CD4-positive, alpha-beta T cell treated with Interferon alpha-2 for 1 hour (primary cell): ENCODE measurements at places on chromosomes 11 and 22.

DNA sequence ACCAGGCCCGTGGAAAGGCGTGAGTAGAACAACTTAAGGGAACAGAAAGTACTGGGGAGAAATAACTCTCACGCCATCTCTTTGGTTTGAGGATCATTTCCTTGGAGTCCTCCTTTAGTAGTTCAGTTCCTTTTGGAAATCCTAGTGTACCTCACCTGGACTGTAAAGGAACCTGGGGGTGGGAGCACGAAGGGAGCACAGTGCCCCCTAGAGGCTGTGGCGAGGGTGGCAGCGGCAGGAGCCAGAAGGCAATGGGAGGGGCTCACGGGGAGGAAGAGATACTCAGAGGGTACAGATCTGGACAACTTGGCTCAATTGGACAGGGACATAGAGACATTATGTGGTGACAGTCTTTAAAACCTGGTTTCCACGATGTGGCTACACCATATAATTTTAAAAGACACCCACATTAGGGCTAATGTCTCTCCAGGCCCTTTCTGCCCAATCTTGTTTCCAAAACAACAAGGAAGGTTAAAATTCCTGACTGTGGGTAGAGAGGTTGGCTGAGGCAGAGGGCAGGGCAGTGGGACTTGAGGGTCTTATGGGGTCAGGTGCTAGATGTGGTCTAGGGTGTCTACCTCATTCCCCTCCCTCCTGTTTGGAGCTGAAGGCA is 87.0 kb downstream of the CSNK2A3 start:
- peak; percentile 12 for DNase-seq

DNA sequence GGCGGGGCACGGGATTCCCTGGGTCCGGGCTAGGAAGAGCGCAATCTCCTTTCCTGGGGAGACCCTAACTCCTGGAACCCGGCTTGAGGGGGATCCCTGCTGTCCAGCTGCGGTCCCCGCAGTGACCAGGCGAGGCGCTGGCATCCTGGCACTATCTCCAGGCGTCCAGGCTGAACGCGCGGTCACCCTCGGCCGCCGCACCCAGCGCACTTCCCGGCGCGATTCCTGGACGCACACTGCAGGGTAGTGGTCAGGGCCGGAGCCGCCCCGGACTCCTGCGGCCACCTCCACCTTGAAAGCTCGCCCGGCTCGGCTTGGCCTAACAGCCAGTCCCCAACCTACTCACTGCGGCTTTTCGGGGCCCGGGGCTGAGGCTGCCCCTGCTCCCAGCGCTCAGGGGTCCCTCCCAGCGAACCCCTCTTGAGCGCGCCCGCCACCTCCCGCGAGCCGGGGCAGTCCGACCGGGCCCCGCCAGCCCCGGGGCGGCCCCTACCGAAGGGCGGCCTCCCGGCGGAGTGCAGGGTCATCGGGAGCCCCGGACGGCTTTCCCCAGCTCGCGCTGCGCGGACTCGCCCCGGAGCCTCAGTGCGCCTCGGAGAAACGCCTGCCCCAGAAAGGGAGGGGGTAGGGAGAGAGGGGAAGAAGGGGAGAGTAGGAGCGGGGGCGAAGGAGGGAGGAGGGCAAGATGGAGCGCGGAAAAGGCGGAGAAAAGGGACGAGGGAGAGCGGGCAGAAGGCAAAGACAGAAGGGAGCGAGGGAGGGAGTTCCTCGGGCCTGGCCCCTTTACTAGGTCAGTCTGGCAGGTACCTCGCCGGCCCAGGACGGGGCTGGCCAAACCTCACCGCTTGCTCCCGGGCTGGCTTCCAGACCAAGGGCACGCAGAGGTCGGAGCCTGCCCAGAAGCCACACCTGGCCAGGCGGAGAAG is 1.0 kb downstream of the POU2AF3 start:
- no peak for DNase-seq

GRCh38 chr11:8841899-8842298 is 69.1 kb upstream of the AKIP1 start:
- no peak for DNase-seq

DNA sequence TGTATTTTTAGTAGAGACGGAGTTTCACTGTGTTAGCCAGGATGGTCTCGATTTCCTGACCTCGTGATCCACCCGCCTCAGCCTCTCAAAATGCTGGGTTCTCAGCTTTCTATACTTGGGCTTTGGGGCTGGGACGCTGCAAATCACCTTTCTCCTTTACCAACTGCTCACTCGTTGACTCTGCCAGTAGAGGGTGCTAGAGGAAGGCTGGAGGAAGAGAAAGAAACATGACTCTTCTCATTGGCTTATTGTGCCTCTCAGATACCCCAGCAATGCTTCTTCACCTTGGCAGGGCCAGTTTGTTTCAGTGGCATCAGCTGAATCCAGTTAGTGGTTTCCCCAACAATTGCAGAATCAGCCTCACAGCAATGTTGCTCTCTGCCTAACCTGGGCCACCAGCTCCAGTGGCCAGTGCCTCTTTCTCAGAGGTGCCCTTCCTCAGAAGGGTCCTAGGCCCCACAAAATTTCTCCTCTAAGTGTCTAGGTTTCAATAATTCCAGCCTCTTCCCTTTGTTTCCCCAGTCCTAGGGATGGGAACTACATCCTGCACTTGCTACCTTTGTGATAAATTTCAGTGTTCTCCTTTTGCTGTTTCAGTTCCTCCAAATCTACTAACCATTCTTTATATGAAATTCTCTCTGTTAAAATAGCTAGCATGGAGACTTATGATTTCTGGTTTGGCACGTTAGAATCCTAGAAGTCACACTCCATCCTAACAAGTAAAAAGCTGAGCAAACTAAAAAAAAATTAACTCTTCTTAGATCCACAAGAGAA is 71.5 kb upstream of the VSTM5 start:
- no peak for DNase-seq

DNA sequence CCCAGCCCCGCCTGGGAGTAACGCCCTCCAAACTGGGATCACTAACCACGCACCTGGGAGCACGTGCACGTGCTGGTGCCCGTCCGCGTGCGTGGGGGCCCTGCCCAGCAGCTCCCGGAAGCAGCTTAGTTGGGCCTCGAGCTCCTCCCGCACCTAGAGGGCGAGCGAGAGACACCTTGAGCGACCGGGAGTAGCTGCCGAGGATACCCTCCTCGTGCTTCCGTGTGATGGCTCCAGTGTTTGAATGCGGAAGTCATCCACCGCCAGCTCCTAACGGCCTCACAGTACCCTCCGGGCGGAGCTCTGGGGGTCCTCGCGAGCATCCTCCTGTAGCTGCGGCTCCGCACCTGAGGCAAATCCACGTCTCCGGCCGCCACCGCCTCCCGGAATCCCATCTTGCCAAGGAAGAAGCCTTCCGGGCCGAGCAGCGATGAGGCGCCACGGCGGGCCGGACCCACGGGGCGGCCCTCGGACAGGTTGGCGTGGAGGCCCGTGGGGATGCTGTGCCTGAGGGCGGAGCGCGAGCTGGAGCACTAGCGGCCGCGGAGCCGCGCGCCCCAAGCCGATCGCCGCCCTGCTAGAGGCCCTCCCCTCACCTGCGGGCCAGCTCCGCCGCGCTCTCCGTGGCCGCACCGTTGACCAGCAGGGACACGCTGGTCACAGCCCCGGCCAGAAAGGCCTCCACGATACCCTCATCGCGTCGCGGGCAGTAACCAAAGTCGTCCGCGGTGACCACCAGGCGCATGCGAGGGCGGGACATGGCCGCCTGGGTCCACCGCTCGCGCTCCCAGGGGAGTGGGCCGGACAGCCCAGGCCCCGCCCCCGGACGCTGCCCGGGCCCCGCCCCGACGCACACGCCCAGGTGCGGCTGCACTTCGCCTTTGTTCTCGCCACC is at the start of gene YDJC:
YDJC (minus strand) TSS at position 768 of the 895 bp plus-strand sequence; CDS start at position 760, 8 bp downstream.
- peak; percentile 95 for DNase-seq

DNA sequence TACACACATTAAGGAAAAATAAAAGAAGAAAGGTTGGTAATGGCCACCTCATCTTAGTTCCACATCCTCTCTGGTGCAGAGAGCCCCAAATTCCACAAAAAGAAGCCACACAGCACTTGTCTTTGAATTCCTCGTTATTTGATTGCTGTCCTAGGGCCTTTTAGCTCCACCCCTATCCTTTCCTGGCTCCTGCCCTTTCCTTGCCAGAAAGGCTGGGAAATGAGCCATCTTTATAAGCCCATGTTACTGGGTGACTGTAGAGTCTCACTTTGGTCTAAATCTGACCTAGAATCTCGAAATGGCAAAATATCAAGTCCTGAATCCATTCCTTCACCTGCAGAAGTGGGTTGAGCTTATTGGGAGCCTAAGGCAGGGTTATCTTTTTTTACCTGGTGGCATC is 4.3 kb upstream of the TMEM132A start:
- no peak for DNase-seq

DNA sequence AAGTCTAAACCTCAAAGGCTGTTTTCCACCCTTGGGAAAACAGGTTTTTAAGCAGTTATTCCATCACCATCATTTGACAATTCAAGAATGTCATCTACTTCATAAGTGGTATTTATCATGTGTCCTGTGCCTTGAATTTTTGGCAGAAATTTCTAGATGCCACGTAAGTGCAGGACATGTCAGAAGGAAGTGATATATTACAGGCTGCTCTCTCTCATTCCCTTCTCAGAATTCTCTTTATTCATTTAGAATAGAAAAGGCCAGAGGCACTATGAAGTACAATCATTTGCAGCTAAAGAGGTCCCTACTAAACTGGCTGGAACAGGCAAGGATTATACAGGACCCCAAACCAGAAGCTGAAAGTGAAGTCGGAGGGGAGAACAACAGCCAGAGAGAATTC is 11.9 kb downstream of the RBFOX2 start:
- no peak for DNase-seq

- DNase-seq, result no peak
Measured at GRCh38 chr11:84757711-84758110, 869.4 kb downstream of the DLG2 start.
